ENCODE measurements at places on chromosomes 7 and 10. TPM values are rescaled to one million over a fixed set of nuclear protein-coding genes. Genes with fewer than 3 reads are reported as not detected.

PTF1A gene
- not detected for total RNA-seq

ANKRD22 gene
- not detected for total RNA-seq

- DNase-seq: no peak
Observed at GRCh38 chr7:30916255-30916654, 4.6 kb downstream of the AQP1 start.

FAM25G gene
- total RNA-seq: not detected

TSPAN12 gene
- total RNA-seq: not detected
